Hematopoietic multipotent progenitor cell (in vitro differentiated cells): ENCODE measurements at places on chromosomes 2 and 18.

DNA sequence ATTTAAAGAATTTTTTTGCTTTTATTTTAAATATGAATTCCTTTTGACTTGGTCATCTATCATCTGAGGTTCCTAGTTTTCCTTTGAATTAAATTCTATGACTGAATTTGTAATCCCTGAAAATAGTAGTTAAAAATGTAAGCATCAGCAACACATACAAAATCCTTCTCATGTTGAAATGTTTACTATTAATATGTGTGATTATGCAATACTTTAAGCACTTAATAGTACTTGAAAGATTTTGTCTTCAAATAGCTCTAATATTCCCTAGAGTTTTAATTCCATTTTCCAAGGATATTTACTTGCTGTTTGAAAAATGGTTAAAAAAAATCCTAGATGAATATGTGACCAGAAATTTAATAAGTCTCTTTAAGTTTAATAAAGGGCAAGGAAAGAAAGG lies 26.6 kb upstream of the SPATS2L start:
- no peak for DNase-seq

DNA sequence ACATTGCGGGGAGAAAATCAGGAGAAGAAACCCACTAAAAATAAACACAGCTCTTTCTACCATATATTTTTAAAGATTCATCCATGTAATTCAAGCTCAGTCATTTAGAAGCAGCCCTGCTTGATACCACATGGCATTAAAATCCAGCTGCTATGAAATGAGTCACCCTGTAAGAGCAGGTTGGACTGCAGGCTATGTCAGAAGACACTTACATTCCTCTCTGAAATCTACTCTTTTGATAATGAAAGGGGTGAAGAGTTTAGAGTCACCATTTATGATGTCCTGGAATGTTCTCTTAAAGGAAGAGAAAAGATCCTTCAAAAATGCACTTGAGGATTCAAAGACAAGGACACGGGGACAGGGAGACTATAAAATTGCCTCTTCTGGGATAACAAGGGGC lies 100.6 kb upstream of the APCDD1 start:
- no peak for DNase-seq

DNA sequence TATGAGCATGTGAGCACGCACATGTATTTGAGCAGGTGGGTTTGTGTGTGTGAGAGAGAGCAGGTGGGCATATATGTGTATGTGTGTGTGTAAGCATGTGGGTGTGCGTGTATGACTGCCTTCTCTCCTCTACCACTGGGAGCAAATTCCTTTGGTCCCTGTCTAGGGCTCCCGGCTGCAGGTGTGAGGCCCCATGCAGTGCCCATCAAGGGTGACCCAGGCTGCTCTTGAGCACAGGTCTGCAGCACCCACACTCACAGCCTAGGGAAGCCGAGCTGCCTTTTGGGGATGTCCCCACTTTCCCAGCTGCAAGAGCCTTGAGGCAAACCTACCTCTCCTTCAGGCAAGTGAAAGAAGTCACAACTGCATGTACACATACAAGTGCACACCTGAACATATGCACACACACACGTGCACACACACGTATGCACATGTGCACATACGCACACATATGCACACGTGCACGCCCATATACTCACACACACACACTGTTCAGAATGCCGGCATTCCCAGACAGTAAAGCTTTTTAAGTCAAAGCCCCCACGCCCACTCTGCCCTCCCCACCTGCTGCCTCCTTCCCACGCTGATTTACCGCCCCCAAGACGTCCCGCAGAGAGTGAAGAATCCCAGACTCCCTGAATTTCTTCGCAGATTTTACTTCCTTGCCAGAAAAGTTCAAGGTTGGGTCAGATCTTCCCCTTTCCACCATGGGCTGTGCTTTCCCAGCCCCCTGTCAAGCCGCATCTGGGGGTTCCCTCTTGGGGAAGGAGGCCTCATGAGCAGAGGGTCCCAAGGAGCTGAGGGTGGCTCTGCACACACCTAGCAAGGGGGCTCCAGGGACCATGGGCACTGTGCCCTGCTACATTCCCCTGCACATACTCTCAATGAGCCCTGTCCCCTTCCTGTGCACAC lies 170.6 kb downstream of the TWIST2 start:
- no peak for DNase-seq

DNA sequence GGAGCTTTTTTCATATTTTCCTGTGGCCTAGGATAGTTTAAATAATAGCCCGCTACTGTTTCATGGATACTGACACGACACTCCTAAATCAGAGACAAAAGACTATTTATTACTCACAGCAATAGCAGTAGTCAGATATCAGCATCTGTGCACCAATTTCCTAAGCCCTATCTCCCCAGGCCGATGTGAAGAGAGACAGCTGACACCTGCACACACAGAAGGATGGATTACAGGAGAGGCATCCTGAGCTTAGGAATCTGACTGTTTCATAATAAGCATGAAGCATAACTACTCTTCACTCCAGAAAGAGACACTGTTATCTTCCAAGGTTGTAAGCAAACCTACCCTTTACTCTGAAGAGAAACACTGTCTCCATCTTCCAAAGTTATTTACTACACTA lies 105.4 kb downstream of the ATL2 start:
- DNase-seq: no peak

- DNase-seq: no peak
These were observed 9.0 kb upstream of the EFR3B start for GRCh38 chr2:25032901-25033300.

DNA sequence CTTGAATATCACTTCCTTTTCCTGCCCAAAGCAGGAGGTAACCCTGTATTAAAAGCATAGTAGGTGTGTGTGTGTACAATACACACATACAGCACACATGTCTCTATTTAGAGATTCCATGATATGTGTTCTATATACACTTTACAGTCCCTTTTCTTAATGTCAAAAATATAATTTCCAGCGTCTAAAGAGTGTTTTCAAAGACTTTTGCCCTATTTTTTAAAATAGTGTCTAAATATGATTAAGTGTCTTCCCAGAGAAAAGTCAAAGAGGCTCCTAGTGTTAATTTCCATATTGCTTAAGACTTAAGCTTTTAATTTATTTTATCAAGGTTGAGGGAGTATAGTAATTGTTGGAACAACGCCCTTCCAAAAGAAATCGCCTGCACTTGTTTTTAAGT lies 420.3 kb upstream of the POU3F3 start:
- no peak for DNase-seq
